ENCODE measurements at places on chromosomes 12 and 14.

DNA sequence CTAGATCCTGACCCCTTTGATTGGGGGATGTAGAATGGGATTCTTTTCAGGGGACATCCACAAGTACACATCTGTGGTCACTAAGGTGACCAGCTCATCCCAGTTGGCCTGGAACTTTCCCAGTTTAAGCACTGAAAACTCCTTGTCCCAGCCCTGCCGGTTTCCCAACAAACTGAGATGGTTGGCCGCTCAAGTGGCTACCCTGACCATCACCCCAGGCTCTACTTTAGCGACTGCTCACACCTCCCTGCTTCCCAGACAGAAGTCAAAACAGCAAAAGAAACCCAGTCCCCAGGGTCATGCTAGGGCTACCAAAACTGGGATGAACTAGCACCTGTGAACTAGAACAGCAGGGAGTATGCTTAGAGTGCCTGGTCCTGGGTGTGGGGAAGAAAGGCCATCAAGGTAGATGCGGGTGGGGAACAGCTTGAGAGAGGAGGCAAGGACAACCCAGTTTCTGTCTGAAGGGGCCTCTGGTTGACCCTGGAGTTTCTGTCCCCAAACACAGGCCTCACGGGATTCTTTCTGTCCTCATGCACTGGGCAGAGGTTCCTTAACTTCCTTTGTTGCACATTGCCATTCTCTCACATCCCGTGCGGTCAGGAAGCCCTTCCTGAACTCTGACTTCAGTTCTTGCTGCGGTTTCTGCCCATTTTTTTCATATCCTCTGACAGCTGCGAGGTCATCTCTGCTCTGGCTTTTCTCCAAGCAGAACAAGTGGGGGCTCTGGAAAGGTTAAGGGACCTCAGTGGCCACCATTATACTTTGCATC, 1.6 kb downstream of the LTB4R start:
- no peak for DNase-seq

- no peak for DNase-seq
Measured at GRCh38 chr12:12804432-12804886, 8.7 kb upstream of the DDX47 start.

- no peak for DNase-seq
Measured at GRCh38 chr12:76921100-76921471, 42.3 kb upstream of the CSRP2 start.

GRCh38 chr14:64610049-64610746, 60.4 kb downstream of the PPP1R36 start:
- no peak for DNase-seq

DNA sequence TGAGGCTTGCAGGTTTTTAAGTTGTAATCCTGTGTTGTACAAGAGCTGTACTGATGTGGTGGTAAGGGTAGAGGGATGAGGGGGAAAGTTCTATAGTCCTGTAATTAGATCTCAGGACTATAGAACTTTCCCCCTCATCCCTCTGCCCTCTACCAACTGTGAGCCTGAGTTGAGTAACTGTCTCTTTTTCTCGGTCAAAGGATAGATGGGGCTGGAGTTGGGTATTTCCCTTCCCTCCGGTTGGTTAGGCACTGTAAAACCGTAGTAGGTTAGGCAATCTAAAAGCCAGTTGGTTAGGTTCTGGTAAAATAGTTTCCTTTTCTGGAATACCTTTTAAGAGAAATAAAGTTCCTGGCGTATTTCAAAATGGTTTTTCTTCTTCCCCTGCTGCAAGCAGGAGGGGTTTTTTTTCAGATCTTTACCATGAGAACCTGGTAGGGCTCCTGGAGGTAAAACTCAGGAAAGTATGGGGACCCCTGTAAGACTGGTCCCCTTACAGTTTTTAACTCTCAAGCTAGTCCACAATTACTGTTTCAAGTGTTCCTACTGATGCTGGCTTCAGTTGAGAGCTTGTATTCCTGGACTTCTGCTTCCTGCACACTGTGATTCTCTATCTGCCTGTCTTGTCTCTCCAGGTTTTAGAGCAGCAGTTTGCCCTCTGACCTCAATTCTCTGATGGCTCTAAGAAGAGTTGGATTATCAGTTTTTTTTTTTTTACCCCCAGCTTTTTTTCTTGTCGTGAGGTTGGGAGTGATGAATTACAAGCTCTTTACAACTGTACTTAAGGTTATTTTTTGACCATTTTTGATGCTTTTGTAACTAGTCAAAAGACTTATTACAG, 58.7 kb downstream of the FUT8 start:
- DNase-seq = no peak

DNA sequence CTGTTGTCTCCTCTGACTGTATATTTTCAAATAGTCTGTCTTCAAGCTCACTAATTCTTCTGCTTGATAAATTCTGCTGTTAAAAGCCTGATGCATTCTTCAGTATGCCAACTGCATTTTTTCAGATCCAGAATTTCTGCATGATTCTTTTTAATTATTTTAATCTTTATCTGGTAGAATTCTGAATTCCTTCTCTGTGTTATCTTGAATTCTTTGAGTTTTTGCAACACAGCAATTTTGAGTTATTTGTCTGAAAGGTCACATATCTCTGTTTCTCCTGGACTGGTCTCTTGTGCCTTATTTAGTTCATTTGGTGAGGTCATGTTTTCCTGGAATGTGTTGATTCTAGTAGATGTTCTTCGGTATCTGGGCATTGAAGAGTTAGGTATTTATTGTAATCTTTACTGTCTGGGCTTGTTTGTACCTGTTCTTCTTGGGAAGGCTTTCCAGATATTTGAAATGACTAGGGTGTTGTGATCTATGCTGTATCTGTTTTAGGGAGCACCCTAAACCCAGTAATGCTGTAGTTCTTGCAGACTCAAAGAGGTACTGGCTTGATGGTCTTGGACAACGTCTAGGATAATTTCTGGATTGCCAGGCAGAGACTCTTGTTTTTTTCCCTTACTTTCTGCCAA, 193.8 kb upstream of the NPAS3 start:
- no peak for DNase-seq

DNA sequence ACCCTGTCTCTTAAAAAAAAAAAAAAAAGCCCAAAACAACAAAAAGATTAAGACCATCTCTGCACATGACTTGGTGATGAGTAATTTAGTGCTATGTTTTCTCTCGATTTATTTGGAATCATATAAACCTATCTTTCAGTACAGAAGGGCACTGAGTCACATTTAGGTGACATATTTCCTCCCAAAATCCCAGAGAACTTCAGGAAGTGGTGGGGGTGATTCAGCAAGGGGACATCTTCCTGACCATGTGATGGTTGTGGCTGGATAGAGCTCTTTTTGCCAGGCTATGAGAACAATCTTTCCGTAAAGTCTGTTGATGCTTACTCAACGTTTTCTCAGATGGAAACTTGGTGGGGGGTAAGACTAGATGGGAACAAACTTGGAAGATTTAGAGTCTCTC, 50.0 kb downstream of the PPFIBP1 start:
- no peak for DNase-seq

GRCh38 chr12:55930771-55931316, at the start of gene DGKA:
Gene DGKA (plus strand): TSS chr12:55931162. CDS start chr12:55936504, 5,342 bp downstream.
- DNase-seq = peak; percentile 70

DNA sequence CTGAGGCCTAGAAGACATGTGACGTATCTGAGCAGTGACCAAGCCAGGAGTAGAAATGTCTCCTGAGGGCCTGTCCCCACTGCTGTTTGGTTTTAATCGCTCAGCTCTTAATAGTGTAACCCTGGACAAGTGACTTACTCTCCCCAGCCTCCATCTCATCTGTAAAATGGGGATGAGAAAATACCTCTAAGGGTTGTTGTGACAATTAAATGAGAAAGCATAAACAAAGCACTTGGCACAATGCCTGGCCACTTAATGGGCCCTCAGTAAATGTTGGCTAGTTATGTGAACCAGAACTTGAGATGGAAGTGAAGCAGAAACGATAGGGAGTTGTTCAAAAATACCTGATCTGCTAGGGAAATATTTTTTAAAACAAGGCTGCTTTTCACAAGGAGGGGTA, 58.2 kb downstream of the HMGA2 start:
- no peak for DNase-seq

- DNase-seq = no peak
Measured at GRCh38 chr12:122672515-122672914, 30.6 kb downstream of the HCAR2 start.

DNA sequence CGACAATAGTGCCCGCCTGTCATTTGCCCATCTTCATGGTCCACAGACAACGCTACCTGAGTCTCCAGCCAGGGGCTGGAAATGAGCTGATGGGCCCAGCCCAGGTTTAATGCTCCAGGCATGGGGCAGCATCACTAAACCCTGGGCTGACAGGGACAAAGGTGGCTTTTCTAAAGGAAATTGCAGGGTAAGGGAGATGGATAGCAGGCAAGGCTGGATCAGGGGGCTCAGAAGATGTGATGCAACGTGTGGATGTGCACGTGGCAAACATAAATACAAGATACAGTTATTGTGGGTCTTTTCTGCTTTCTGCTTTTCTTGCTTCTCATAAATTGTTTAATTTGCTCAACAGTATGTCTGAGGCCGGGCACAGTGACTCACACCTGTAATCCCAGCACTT, 3.7 kb upstream of the MMP17 start:
- no peak for DNase-seq

DNA sequence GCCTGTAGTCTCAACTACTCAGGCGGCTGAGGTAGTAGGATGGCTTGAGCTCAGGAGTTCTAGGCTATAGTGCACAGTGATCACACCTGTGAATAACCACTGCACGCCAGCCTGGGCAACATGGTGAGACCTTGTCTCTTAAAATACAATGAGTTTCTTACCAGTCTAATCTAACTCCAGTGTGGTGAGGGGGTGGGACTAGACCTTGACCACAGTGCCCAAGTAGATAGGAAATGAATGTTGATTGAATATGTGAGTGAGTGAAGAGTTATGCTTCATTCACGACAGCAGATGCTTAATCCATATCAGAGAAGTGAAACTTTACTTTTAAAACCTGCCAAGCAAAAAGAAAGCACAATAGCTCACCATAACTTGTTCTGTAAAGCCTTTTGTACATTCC, 11.2 kb upstream of the AK7 start:
- no peak for DNase-seq

DNA sequence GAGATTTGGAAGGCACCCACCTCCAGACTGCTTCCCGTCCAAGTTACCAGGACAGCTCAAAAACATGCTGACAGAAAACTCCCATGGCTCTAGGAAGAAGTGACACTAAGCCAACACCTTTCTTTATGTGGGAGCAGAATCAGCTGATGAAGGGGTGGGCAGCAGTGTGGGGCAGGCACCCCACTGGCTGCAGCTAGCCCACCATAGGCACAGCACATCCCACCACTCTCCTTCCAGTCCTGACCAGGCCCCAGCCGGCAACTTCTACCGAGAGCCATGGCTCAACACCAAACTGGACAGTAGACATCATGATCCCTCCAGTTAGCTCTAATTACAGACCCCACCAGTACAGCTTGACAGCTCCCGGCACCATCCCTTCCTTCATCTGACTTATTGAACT, 45.0 kb downstream of the SH2B3 start:
- no peak for DNase-seq

GRCh38 chr14:102523569-102524450, 14.2 kb upstream of the ANKRD9 start:
- DNase-seq = no peak

GRCh38 chr12:127416796-127417195, 850.2 kb upstream of the TMEM132C start:
- DNase-seq = no peak

DNA sequence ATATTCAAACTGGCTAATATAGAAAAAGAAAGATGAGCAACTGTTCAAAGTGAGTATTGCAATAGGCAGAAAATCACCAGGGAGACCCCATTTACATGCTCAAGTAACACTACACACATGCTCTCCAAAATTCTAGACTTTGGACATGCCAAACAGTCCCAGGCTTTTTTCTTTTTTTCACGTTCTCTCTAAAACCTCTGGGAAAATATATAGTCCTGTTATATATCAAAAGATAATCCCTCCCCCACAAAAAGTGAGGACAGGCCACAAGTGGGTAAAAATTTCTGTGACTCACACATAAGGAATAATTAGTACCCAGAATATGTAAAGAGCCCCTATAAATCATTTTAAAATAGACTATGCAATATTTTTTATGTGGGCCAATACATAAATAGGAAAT, 55.2 kb downstream of the EFCAB11 start:
- DNase-seq = no peak

Measured in stimulated activated CD8-positive, alpha-beta memory T cell treated with anti-CD3 and anti-CD28 coated beads, Interleukin-4, amount 100 ng/mL, for 24 hours (primary cell).